HCT116 (cell line): ENCODE measurements at places on chromosomes 2 and 18. TPM values are rescaled to one million over a fixed set of nuclear protein-coding genes. Genes with fewer than 3 reads are reported as not detected.

CCBE1 gene
- 0.84 TPM for total RNA-seq

GRCh38 chr2:181585732-181586131 lies 71.2 kb downstream of the CERKL start:
- DNase-seq: no peak

GRCh38 chr18:43159086-43159770 lies 43.7 kb upstream of the RIT2 start:
- no peak for DNase-seq

DNA sequence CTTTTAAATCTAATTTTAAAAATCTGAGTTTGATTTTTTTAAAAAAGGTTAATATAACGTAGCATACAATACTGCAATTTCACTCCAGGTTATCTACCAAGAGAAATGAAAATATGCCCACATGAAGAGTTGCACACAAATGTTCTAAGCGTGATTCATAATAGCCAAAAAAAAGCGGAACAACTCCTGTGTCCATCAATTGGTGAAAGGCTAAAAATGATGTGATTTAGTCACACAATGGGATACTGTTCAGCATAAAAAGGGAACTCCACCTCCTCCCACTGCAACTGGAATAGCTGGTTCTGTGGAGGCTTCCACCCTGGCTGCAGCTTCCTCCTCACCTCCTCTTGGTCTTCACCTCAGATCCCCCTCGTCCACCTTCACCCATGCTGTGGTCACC lies 132.8 kb downstream of the PIK3C3 start:
- no peak for DNase-seq

DNA sequence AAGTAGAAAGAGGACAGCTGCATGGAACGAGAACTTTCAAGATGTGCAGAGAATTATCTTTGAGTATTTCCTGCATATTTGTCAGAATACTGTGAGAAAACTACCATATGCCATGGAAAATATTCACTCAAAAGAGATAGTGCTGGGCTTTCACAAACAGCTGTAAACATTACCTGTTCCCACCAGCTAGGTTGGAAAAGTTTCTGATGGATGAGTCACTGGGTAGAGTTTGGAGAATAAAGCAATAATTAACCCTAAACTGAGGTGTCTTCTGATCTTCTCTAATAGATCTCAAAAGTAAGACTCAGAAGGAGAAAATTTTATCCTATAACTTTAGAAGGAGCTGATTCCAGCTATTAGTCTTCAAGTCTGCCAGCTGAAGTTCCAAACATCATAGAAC lies 3.9 kb upstream of the FSIP2 start:
- no peak for DNase-seq

- DNase-seq: no peak
These were observed 133.5 kb downstream of the LAMA3 start for GRCh38 chr18:23822590-23823385.

DNA sequence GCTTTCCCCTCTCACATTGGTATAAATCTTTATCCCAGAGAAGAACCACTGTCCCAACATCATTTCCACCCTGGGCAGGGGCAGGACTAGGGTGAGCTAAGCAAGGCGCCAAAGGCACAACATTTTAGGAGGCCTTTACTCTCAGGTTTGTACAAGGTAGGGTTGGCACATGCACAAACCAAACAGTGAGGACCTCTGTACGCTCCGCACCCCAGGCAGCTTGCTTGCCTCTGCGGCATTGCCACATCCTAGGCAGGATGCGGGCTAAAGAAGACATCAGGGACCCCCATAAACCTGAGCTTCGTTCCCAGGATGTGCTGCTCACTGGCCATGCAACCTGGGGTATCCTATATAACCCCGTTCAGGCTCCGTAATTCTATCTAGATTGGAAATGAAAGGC lies 128.1 kb upstream of the DAPL1 start:
- no peak for DNase-seq

GRCh38 chr2:28546242-28546641 lies 50.4 kb downstream of the PLB1 start:
- no peak for DNase-seq

DNA sequence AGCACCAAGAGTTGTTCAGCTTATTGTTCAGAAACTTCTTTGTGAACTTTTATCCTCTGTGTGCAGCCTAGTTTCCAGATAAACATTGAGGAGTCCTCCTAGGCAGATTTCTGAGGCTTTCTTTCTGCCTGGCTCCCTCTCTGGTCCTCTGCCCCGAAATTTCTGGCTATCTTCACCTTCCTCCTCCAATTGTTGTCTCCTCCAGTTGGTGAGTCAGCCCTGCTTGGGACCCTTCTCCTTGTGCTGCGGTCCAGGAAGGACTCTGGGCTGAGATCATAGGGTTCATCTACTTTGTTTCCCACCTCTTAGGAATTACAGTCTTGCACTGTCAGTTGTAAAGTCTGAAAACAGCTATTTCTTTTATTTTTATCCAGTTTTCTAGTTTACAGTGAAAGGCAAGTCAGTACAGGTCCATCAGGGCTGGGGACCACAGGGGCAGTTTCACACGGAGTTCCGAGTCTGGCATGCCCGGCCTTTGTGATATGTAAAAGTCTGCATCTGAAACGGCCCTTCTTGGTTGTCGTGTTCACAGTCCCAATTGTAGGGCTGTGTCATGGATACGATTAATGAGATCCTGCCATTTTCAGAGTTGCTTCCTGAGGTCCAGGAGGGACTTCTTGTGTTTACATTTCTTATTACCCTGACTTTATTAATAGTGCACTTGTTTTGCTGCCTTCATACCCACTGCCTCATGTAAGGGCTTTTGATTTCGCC lies 100.8 kb downstream of the SMC6 start:
- no peak for DNase-seq

GRCh38 chr2:104088745-104089144 lies 765.2 kb upstream of the POU3F3 start:
- no peak for DNase-seq

DNA sequence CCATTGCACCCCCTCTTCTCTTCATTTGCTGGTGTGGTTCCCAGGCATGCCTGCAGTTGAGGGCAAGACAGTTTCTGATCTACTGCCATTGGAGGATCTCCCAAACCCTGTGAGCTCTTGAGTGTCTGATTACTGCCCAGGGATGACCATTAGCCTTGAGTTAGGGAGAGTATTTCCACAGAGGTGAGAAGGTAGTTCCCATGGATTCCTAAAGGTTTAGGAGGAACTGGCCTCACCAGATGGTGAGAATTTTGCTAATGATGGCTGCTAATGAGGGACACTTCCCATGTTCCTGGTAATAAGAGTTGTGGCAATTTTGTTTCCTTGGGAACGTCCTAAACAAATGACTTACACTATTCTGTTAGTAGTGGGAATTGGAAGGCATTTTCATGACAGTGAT lies 42.5 kb downstream of the PTPRM start:
- DNase-seq: no peak

DNA sequence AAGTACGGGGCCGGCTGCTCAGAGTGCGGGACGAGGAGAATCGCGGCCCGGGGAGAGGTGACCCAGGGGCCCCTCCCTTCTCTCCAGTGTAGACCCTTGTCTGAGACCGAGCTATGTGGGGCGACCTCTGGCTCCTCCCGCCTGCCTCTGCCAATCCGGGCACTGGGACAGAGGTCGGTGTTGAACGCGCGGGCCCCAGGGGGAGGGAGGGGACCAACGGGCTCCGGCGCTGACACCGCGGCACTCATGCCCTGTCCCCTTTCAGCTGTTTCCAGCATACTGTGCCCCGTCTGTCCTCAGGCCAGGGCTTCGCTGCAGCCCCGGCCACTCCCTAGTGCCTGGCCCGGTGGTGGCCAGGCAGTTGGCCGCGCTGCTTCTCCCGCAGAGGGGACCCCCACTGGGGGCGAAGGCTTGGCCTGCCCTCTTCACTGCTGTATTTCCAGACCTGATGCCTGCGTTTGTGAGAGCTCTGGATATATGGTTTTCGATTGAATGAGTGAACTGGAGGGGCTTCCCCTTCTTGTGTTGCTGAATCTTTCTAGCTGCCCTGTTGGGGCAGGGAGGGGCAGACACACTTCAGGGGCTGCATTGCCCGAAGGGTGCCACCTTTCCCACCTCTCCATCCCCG lies 809 bp downstream of the DBI start:
- DNase-seq: no peak
